HFFc6 (cell line): ENCODE measurements at places on chromosomes 5 and 9. TPM values are rescaled to one million over a fixed set of nuclear protein-coding genes. Genes with fewer than 3 reads are reported as not detected.

DNA sequence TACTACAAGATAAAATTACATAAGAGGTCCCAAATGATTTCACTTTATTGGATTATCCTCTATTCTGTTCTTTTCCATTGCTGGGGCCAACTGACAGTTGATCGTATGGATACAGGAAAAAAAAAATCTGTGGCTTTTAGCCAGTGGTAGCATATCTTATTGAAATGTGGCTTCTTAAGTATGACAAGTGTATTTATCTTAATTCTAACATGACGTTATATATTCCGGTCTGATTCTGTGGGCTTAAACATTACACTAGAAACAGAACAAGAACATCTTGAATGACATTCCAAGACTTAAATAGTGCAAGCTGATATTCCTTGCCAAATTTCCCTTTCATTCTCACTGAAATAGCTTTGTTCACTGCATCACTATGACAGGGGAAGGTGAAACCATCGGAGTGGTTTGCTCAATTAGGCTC lies 117.9 kb downstream of the INSYN2B start:
- no peak for DNase-seq

GRCh38 chr5:132227485-132228240 lies at the start of gene P4HA2:
Gene P4HA2 (minus strand): TSS chr5:132227853. CDS start chr5:132218626, 9,227 bp downstream.
- peak; percentile 67 for DNase-seq

GRCh38 chr5:109035436-109035835 lies 287.7 kb downstream of the FER start:
- DNase-seq = peak; percentile 3

GRCh38 chr5:149309354-149309753 lies 35.9 kb upstream of the GRPEL2 start:
- no peak for DNase-seq

DNA sequence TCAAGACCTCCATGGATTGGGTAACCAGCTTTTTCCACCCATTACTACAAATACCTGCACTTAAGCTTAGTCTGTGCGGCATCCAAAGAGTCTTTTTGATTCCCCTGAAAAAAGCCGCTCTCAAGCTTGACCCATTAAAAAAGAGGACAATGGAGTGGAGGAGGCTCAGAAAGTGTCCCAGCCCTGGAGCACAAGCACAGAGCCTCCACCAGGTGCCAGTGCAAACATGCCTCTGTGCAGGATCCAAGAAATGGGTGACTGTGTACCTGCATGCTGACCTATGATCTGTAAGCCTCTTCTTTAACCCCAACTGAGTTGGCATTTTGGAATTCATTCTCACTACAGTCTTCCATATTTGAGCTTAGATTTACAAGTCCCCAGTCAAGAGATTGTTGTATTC lies 168.3 kb upstream of the TLE4 start:
- DNase-seq = no peak

The FOXI1 gene
- total RNA-seq = not detected in 3 replicates

The CSNK1G3 gene
- 29.6 to 34.3 TPM (median 32.6 TPM) in 3 replicates for total RNA-seq

- no peak for DNase-seq
These were observed 381.2 kb upstream of the PDE4D start for GRCh38 chr5:60274747-60275146.

The MEIKIN gene
- total RNA-seq = not detected in 3 replicates

DNA sequence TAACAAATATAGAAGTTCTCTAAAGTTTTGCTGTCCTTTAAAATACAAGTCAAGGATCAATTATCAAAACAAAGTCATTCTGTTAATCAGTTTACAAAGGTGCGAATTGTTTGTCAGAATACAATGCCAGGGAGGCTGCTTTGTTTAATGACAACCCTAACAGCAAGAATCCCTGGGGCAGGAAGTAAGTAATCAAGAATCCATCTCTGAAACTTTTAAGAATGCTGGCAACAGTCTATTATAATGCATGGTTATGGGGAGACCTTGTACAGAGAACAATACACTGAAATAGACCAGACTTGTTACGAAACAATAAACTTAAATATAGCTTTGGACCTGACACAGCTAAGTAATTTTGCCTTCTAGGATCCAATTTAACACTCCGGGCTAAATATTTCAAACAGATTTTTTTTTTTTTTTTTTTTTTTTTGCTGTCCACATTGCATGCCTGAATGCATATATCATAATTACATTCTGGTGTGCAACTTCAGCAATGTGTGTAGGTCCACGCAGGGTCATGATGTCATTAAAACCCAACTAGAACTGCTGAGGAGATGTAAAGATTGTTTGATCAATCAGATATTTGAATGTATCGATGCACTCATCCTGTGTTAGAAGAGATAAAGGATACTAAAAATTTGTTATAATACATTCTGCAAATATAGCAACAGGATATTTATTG lies 421.3 kb downstream of the CETN3 start:
- no peak for DNase-seq

The DND1 gene
- 0.37 and 0.40 TPM in 2 replicates for total RNA-seq

The PCDHGA5 gene
- total RNA-seq = 1.1 to 1.3 TPM (median 1.1 TPM) in 3 replicates

- DNase-seq = no peak
These were observed 61.2 kb downstream of the COL15A1 start for GRCh38 chr9:99004717-99005460.

The HSD17B3 gene
- not detected in 3 replicates for total RNA-seq

GRCh38 chr5:157951673-157952373 lies 92.9 kb upstream of the CLINT1 start:
- DNase-seq = no peak

DNA sequence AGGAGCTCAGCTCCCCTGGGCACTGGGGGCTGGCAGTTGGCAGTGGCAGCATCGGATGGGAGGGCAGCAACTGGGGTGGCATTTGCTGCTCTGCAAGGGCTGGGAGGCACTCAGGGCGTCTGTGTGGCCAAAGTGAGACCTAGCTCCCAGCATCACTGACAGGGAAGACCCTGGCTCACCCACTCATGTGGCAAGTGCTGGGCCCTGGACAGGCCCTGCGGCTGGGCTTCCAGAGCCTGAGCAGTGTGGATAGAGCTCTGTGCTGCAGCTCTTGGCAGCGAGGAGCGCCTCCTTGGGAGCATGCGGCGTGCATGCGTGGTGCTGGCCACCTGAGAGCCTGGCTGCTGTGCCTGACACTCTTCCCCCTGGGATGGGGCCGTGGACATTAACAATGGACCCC lies 10.2 kb downstream of the CEP72 start:
- no peak for DNase-seq

The TPPP gene
- total RNA-seq = 0.26 to 0.32 TPM (median 0.30 TPM) in 3 replicates

GRCh38 chr9:130354806-130355205 lies 89.2 kb downstream of the HMCN2 start:
- DNase-seq = no peak

GRCh38 chr9:21988056-21988990 lies 5.9 kb downstream of the CDKN2A start:
- DNase-seq = no peak

The NMUR2 gene
- not detected in 3 replicates for total RNA-seq

The PTGS1 gene
- 30.5 to 109 TPM (median 36.0 TPM) in 3 replicates for total RNA-seq

GRCh38 chr9:130707225-130707976 lies 13.8 kb downstream of the EXOSC2 start:
- DNase-seq = peak; percentile 34

- no peak for DNase-seq
These were observed 56.6 kb upstream of the LMNB1 start for GRCh38 chr5:126720369-126720768.

- no peak for DNase-seq
These were observed 21.0 kb downstream of the ANKH start for GRCh38 chr5:14850419-14851049.

The TMEM215 gene
- total RNA-seq = not detected in 3 replicates

DNA sequence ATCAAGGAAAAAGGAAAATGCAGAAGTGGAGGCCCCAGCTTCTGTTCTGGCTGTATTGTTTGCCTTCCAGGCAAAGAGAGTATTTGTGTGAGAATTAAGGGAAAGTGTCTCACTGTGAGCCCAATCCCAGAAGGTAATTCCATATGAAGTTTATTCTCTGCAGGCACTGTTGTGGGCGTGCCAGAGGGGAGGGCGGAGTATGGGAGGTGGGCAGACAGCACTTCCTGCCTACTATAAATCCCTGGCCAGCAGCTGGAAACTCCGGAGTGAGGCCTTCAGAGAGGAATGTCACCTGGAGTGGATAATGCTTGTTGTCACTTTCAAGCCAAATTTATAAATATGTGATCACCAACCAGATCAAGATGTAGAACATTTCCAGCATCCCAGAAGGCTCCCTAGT lies 209.5 kb downstream of the ARHGAP26 start:
- no peak for DNase-seq

- no peak for DNase-seq
These were observed 620.1 kb downstream of the TLE1 start for GRCh38 chr9:81069038-81069795.

DNA sequence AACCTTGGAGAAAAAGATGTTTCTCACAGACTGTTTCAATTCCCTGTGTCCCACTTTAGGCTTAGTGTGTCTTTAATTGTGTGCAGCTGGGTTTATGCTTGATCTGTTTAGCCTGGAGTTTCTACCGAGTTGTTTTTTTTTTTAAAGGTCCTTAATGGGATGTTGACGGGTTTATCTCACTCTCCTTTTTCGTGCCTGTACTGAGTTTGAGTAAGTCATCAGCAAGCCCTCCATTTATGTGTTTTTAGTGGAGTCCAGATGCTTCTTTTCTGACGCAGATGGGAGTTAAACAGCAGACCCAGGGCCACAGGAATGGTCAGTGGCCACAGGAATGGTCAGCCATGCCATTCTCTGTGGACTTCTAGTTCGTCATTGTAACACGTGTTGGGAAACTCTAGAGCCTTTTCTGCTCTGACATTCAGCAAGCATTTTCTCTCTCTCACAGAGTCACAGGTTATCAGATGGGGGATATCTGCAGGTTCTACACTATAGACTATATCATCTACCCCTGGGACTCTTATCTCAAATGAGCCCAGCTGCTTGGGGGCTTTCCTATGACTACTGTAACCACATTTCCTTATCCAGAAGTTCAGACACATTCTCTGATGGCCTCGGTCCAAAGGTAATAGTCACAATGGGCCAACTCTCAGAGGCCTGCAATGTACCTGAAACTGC lies 190.5 kb downstream of the TTLL11 start:
- peak; percentile 99 for DNase-seq

DNA sequence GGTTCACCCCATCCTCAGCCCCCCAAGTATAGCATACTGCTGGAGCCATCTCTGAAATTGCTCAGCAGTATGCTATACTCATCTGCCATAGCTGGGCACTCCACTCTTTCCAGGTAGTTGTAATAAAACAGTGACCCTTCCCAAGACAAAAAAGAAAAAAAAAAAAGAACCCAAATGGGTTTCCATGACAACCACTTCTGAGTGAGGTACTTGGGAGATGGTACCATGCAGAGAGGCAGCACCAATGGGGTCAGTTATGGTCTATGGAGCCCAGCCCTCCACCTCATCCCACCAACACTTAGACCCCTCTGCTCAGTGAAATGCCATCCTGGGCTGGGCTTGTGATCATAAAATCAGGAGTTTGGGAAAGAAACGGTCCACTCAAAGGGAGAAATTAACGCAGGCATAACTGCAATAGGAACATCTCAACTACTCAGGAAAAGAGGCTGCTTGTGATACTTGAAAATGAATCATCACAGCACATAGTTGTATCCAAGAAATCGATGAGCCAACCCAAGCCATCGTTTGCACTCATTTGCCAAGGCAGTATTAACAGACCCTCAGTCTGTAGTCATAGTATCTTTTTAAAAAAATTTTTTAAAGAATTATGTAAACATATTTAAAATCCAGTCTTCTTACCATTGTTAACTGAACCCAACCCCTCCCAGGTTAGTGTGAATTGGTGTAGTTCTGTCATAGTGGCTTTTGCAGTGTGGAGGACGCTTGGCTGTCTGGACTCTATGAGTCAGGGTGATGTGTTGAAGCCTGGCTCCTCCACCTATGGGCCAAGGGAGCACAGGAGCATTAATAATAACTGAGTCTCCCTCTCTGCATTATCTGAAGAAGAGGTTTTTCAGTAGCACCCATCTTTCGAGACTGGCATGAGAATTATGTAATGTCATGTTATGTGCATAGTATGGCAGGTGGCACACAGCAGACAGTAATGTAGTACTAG lies 402.7 kb downstream of the SPOCK1 start:
- DNase-seq = peak; percentile 45

DNA sequence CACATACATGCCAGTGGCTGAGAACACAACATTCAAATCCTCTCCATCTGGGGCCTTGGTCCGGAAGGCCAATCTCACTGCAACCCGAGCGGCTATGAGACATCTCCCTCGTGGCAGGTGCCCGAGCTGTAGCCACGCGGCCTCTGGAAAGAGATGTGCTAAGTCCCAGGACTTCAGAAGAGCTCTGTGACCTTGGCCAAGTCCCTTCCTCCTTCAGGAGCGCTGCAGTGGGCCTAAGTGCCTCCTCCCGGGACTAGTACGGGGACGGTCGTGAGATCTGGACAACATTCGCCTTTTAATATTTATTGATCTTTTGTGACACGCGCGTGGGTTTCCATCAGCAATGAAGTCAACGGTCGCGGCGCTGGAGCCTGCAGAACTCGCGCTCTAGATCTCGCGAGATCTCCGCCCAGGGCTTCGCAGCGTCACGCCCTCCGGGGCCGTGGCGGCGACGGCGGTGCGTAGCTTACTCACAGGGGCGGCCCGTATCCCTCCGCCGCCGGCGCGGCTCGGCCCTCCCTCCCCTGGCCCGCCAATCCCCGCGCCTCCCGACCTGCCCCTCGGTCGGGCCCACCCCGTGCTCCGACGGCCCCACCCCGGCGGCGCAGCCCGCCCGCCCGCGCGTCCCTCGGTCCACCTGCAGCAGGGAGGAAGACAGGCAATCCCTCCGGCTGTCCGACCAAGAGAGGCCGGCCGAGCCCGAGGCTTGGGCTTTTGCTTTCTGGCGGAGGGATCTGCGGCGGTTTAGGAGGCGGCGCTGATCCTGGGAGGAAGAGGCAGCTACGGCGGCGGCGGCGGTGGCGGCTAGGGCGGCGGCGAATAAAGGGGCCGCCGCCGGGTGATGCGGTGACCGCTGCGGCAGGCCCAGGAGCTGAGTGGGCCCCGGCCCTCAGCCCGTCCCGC lies at the start of gene UBE2D2:
TSS of gene UBE2D2 (plus strand) at position 588 of the 903 bp plus-strand sequence. CDS start 453 bp downstream, outside the sequence.
- DNase-seq = peak; percentile 96

- DNase-seq = no peak
These were observed 100.7 kb upstream of the IRX4 start for GRCh38 chr5:1983401-1983800.

DNA sequence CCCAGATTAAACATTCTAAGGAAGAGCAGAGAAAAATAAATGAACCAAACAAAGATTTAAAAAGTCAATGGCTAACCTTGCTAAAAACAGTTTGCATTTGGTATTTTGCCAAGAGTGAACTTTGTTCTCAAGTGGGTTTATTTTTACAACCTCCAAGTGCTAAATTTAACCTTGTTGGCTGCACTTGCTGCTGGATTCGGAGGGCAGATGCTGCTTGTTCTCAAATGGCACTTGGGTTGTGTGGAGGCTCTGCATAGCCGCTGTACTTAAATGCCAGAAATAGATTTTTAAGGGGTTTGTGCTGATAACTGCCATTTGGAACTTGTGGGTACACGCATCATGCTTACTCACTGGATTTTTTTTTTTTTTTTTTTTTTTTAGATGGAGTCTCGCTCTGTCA lies 13.3 kb upstream of the SPATA24 start:
- DNase-seq = no peak

The SPATA31A3 gene
- total RNA-seq = not detected in 3 replicates

The DMRT3 gene
- not detected in 3 replicates for total RNA-seq
